ENCODE measurements at places on chromosomes 3 and 15.
A peak's percentile ranks its signal among the peaks of the same experiment; 100 is the strongest.

DNA sequence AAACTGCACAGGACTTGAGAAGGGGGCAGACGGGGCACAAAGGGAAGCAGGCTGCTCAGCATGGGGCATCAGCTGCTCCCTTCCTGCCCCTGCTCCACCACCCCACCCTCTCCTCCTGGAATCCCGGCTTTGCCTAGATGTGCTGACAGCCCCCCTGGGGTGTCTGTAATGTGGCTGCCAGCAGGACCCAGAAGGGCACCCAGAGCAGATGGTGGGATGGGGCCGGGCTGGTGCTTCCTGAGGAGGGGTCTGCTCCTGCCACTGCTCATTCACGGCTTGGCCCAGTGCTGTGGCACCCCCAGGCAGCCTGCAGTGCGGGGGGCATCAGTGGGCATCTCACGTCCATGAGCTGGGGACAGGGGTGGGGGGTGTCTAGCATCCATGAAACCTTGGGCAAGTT, 10.2 kb downstream of the H1-8 start:
- no peak for DNase-seq

DNA sequence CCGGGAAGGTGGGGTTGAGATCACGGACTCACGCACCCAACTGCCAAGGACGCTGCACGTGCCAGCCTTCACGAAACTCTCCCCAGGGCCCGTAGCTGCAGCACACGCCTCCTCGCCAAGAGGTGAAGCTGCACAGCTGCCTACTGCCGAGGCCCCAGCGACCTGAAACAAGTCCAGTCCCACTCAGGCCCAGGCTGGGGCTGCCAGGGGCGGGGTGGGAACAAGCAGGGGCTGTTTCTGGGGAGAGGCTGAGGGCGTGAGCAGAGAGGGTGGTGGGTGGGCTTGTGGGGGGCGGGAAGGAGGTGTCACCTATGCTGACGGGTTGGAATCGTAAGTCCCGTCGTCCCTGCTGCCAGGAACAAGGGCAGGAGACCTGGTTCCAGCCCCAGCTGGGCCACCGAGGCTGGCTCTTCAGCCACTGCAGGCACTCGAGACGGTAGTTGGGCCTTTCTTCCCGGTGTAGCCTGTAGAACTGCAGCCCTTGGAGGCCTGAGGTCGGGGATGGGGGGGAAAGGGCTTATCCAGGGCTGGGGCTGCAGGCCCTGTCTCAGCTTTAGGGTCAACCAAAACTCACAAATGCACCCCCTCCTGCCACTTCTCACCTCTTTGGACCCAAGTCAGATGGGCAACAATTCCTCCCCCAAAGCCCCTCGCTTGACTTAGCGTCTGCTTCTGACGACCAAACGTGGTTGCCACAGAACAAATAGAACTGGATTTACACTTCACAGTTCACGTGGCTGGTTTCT, 44.4 kb downstream of the MUC20 start:
- no peak for DNase-seq

DNA sequence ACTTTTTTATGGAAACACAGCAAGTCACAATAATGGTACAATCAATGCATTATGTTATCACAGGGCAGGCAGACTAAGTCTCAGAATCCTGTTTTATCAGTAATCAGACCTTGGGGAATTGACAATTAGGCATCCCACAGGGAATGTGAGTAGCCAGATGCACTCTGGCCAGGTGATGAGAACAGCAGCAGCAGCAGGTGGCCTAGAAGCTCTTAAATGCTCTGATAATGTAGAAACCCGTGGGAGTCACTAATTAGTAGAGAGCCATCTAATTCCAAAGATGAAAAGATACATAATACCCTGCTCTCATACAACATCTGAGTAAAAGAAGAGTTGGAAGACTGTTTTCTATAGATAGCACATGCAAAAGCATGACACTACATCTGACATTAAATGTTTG, 12.6 kb downstream of the CEP152 start:
- DNase-seq = no peak

GRCh38 chr3:4972652-4973643, 6.3 kb upstream of the BHLHE40 start:
- DNase-seq = no peak

DNA sequence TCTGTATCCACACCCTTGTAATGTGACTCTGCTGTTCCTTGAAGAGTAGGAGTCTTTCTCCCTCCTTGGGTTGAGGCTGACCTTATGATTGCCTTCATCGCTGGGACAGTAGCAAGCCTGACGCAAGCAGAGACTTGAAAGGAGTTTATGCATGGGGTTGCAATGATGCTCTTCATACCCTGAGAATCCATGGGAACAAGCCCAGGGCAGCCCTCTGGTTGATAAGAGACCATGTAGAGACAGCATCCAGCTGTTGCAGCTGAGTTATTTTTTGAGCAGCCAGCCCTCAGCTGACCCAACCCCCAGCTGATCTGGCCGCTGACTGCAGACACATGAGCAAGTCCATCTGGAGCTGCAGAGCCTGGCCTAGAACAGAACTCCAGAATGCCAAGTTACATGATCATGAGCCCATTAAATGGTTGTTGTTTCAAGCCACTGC, 60.6 kb upstream of the ARNT2 start:
- no peak for DNase-seq

GRCh38 chr15:95025924-95026728, 794.8 kb downstream of the MCTP2 start:
- no peak for DNase-seq

DNA sequence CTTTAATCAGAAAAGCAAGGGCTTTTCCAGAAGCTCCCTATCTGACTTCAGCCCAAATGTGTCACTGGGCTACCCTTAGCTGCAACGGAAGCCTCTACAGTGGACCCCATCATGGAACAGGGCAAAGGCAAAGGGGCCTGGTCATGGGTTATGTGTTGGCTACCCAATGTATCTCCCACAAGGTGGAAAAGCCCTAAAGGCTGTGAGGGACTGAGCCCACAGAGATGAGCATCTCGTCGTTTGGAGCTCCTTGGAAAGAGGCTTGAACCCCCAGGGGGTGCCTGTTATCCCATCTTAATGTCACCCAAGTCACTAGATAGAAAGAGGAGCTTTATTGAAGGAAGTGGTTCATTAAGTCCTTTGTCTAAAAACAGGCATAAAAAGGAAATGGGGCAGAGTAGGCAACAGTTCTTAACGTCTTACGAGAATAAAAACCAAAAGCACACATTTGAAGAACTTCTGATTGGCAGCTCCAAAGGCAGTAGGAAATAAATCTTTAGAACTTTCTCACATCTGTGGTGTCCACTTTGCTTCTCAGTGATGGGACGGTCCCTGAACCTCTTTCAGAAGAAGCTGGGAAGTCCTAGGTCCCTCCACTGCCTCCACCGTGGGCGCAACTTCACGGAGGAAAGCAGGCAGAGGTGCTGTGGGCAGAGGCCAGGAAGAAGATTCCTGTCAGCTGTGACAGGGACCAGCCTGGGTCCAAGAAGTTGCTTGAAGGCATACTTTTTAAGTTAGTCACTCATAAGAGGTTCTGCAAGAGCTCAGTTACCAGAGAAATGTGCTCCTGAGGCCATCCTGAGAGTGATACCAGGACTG, 93.7 kb downstream of the MYLK start:
- no peak for DNase-seq

DNA sequence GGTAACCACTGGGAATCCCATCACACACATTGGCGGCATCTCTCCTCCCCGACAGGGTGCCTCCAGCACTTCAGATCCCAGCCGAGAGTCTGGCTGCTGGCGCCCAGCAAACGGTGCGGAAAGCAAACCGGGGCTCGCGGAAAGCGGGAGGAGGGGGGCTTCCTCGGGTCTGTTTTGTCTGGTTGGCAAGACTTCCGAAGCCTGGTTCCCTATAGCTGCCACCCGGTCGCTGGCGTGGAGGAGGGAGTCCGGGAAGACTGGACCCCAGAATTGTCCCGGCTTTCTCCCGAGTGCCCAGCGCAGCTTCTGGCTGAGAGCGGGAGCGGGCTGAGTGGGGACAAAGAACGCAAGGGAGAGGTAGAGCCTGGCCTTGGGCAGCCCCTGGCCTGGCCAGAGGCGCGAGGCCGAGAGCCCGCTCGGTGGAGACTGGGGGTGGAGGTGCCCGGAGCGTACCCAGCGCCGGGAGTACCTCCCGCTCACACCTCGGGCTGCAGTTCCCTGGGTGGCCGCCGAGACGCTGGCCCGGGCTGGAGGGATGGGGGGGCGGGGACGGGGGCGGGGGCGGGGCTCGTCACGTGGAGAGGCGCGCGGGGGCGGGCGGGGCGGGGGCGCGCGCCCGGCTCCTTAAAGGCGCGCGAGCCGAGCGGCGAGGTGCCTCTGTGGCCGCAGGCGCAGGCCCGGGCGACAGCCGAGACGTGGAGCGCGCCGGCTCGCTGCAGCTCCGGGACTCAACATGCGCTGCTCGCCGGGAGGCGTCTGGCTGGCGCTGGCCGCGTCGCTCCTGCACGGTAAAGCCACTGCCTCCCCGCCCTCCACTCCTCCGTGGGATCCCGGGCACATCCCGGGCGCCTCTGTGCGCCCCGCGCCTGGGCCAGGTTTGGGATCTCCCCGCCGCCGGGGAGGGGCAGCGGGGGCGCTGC, at the start of gene CHRNA7:
TSS of gene CHRNA7 (plus strand) at position 654 of the 920 bp plus-strand sequence. CDS start at position 734, 80 bp downstream.
- no peak for DNase-seq

DNA sequence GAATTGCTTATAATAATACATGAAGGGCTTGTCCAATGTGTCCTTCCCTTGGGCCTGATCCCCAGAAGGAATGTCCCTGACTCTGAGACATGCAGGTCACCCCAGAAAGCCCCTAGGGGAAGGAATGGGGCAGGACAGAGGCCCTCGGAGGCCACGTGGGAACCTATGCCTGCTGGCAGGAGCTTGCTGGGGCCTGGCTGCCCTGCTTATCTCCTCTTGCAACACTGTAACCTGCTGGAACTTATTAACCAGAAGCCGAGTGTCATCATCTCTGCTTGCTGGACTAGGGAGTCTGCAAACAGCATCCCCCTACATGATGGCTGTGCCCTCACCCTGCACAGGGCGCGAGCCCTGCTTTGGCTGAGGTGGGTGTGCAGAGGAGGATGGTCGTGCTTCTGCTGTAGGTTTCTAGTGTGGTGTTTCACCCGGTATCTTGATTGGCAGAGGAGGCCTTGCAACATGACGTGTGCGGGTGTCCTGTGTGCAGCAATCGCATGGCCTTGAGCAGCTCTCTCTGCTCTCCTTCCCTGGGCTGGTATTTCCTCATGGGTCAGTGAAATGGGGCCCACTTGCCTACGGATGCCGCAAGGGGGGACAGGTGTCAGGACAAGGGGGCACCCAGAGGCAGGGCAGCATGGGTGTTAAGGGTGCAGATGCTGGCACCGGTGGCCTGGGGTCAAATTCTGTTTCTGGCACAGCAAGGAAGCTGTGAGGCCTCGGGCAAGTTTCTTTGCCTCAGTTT, 5.0 kb downstream of the CHST13 start:
- DNase-seq = no peak

GRCh38 chr15:80179025-80179759, 26.4 kb downstream of the FAH start:
- no peak for DNase-seq

- DNase-seq = peak; percentile 22
Observed at GRCh38 chr3:11643201-11643603, 513 bp downstream of the VGLL4 start.

GRCh38 chr3:76684946-76685345, 355.0 kb upstream of the ROBO2 start:
- DNase-seq = no peak

DNA sequence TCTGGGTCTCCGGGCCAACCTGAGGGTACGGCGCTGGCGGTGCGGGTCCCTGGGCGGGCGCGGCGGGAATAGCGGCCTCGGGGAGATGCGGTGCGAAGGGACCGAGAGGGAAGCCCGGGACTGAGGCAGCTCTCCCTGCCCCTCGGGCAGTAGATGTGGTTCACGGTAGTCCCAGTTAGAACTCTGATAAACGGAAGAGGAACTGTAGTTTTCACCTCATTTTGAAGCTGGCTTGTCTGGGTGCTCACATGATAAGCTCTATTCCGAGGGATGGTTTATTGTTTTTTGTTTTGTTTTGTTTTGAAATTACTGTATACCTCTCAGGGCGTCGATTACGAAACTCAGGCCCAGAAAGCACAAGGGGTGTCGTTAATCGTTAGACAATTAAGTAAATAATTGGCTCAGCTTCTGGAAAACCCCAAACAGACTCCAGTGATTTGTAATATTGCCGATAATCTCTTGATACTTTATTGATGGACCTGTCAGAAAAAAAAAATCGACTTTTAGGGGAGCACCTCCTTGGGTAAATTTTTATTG, 413 bp downstream of the NUSAP1 start:
- no peak for DNase-seq

DNA sequence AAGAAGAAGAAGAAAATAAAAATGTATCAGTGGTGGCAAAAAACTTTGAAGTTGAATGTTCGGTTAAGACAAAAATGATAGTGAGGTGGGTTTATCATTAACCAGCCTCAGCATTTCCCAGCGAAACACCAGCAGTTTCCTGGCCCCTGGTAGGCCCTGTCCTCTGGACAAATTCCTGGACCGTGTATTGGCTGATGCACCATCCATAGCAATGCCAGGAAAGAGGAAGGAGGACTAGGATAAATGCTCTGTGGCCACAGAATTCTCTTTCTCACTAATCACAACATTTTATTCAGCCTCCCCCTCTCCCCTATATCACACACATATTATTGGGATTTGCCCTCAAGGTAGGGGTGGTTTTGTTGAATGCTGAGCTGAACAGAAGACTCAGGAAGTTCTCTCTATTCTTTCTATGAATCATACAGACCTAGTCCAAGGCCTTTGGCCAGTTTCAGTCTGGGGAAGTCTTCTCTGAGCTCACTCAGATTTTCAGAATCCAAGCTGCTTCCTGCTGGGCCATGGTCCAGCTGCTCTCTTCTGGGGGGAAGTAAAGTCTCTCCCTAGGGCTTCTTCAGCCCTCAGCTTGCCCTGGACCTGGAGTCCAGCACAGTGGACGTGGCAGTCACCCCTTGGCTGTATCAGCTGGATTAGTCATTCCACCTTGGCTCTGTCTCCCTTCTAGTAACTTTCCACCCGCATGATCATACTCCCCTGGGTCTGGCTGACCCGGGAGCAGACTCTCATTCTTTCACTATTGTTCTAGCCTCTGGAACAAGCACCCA, 27.6 kb downstream of the SLC28A1 start:
- no peak for DNase-seq

- no peak for DNase-seq
Observed at GRCh38 chr3:143910756-143911155, 60.9 kb upstream of the DIPK2A start.
